ENCODE measurements at places on chromosomes 4 and X. TPM values are rescaled to one million over a fixed set of nuclear protein-coding genes. Genes with fewer than 3 reads are reported as not detected.

DNA sequence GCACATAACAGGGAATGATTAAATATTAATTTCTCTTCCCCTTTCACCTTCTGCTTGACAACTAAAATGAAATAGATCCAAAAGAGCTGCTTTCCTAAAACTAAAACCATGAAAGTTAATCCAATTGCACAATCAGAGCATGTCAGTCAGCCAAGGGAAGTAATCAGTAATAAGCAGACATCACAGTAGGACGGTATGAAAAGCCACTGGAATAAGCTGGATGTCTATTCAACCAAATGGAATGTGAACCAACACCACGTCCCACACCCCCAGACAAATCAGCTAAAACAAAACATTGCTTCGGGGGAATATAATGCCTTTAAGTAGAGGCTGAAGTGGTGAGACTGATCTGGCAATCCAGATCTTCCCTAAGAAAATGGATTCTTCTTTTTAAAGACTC is 859.4 kb upstream of the FTHL17 start:
- H3K27ac ChIP-seq = no peak overlapping the region
- no peaks in the 10 kb centered on the region for H3K27me3 ChIP-seq
- no peaks in the 10 kb centered on the region for H3K36me3 ChIP-seq
- no peaks in the 10 kb centered on the region for H3K4me1 ChIP-seq
- no peak for DNase-seq

DNA sequence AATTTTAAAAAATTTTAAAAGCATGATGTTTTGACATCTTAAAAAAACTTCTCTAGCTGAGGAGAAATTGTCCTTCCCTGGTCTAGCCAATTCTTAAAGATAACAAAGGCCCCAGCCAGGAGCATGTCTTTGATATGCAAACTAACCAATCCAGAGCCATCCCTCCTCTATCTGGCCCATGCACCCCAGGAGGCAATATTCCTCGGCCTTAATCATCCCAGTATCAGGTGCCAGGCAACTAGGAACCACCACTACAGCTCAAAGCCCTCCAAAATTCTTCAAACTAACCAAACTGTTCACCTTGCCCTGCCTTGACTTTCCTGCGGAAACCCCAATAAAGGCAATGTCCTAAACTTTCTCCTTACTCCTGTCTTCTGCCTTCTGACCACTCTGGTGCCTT is 97.8 kb upstream of the USP9X start:
- no peak for DNase-seq
- no peaks in the 10 kb centered on the region for H3K27me3 ChIP-seq
- no peaks in the 10 kb centered on the region for H3K4me1 ChIP-seq
- H3K4me3 ChIP-seq = no peak overlapping the region

CSN1S1 gene
- total RNA-seq = not detected

DNA sequence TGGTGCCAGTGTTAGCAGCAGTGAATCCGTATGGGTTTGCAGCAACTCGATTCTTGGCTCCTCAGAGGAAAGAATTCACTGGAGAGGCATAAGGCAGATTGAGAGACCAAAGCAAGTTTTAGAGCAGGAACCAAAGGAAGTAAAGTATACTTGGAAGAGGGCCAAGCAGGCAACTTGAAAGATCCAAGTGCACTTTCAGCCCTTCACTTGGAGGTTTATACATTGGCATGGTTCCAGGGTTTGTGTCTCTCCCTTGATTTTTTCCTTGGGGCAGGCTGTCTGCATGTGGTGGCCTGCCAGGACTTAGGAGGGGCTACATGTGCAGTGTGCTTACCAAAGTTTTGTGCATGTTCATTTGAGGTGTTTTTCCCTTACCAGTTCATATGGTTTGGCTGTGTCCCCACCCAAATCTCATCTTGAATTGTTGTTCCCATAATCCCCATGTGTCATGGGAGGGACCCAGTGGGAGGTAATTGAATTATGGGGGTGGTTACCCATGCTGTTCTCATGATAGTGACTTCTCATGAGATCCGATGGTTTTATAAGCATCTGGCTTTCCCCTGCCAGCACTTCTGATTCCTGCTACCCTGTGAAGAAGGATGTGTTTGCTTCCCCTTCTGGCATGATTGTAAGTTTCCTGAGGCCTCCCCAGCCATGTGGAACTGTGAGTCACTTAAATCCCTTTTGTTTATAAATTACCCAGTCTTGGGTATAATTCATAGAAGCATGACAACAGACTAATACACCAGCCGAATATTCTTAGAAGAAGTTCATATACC is 86.2 kb upstream of the TSPAN5 start:
- H3K4me1 ChIP-seq = no peaks in the 10 kb centered on the region
- no peaks in the 10 kb centered on the region for H3K27me3 ChIP-seq
- DNase-seq = no peak
- no peak overlapping the region for H3K4me3 ChIP-seq
- no peak overlapping the region for H3K27ac ChIP-seq

DNA sequence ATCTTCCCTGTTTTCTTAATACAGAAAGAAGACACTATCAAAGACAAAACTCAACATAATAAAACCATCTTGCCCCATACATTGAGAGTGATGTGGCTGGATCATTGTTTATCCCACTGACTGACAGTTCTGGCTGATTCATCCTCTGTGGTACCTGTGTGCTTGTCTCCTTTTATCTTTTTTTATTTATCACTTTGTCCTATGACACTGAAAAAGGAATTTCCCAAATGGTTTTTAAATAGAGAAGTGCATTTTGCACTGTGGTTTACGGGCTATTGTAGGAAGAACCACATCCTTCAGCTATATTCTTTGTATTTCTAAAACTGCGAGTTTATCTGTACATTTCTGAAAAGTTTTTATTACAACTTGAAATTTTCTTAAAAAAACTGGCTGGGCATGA is 15.0 kb downstream of the TTC29 start:
- no peaks in the 10 kb centered on the region for H3K4me1 ChIP-seq
- H3K27ac ChIP-seq = no peak overlapping the region
- H3K36me3 ChIP-seq = no peaks in the 10 kb centered on the region

SSX4 gene
- not detected for total RNA-seq

- H3K4me1 ChIP-seq = no peaks in the 10 kb centered on the region
- H3K4me3 ChIP-seq = no peak overlapping the region
- no peaks in the 10 kb centered on the region for H3K36me3 ChIP-seq
- H3K27ac ChIP-seq = no peak overlapping the region
- no peaks in the 10 kb centered on the region for H3K27me3 ChIP-seq
- DNase-seq = no peak
These were observed 98.1 kb upstream of the C1GALT1C1 start for GRCh38 chrX:120727911-120728310.

GRCh38 chr4:71009890-71010588 is 16.6 kb downstream of the DCK start:
- peak overlapping the region; percentile 61 for H3K27ac ChIP-seq
- H3K27me3 ChIP-seq = no peaks in the 10 kb centered on the region
- no peak overlapping the region for H3K4me3 ChIP-seq
- H3K36me3 ChIP-seq = no peaks in the 10 kb centered on the region
- H3K4me1 ChIP-seq = peaks cover 19% of the 10 kb centered on the region

CT45A1 gene
- total RNA-seq = not detected
